Natural killer cell treated with Interleukin-12 subunit alpha and Interleukin-12 subunit beta and Interleukin-15 and Interleukin-18, amount 100 ng/mL, for 72 hours (primary cell): ENCODE measurements at places on chromosomes 16 and 17. TPM values are rescaled to one million over a fixed set of nuclear protein-coding genes. Genes with fewer than 3 reads are reported as not detected.

- no peaks in the 10 kb centered on the region for H3K36me3 ChIP-seq
- peak overlapping the region; percentile 44 for H3K27ac ChIP-seq
- peak overlapping the region; percentile 31 for H3K4me3 ChIP-seq
- peaks cover 45% of the 10 kb centered on the region for H3K4me1 ChIP-seq
- H3K27me3 ChIP-seq: no peaks in the 10 kb centered on the region
These were observed 51.1 kb upstream of the LGALS9 start for GRCh38 chr17:27579897-27580321.

The AATK gene
- total RNA-seq: 7.6 TPM

GRCh38 chr17:50613007-50613992 is 21.4 kb upstream of the ABCC3 start:
- H3K4me1 ChIP-seq: peaks cover 6% of the 10 kb centered on the region
- no peak for DNase-seq
- H3K27ac ChIP-seq: no peak overlapping the region
- no peaks in the 10 kb centered on the region for H3K36me3 ChIP-seq
- H3K4me3 ChIP-seq: no peak overlapping the region

- no peak overlapping the region for H3K4me3 ChIP-seq
- no peak for DNase-seq
- H3K27ac ChIP-seq: no peak overlapping the region
- no peaks in the 10 kb centered on the region for H3K36me3 ChIP-seq
- H3K27me3 ChIP-seq: peaks cover 21% of the 10 kb centered on the region
These were observed 106.3 kb upstream of the HSBP1 start for GRCh38 chr16:83701494-83701893.

The TMC5 gene
- not detected for total RNA-seq

The NATD1 gene
- 3.0 TPM for total RNA-seq

The TNP2 gene
- total RNA-seq: not detected

The ABCA8 gene
- total RNA-seq: not detected

The SECTM1 gene
- 0.56 TPM for total RNA-seq

- peaks cover 38% of the 10 kb centered on the region for H3K4me1 ChIP-seq
- H3K27ac ChIP-seq: peak overlapping the region; percentile 77
- peaks cover 13% of the 10 kb centered on the region for H3K36me3 ChIP-seq
- H3K4me3 ChIP-seq: peak overlapping the region; percentile 21
- no peak for DNase-seq
These were observed 21.1 kb downstream of the CDR2 start for GRCh38 chr16:22353191-22353919.

- H3K4me1 ChIP-seq: no peaks in the 10 kb centered on the region
- H3K27me3 ChIP-seq: no peaks in the 10 kb centered on the region
- no peak overlapping the region for H3K4me3 ChIP-seq
- peaks cover 47% of the 10 kb centered on the region for H3K36me3 ChIP-seq
These were observed 2285.8 kb downstream of the TP53TG3F start for GRCh38 chr16:35745191-35745590.

The CA4 gene
- total RNA-seq: not detected

The MYCBPAP gene
- total RNA-seq: 2.8 TPM

DNA sequence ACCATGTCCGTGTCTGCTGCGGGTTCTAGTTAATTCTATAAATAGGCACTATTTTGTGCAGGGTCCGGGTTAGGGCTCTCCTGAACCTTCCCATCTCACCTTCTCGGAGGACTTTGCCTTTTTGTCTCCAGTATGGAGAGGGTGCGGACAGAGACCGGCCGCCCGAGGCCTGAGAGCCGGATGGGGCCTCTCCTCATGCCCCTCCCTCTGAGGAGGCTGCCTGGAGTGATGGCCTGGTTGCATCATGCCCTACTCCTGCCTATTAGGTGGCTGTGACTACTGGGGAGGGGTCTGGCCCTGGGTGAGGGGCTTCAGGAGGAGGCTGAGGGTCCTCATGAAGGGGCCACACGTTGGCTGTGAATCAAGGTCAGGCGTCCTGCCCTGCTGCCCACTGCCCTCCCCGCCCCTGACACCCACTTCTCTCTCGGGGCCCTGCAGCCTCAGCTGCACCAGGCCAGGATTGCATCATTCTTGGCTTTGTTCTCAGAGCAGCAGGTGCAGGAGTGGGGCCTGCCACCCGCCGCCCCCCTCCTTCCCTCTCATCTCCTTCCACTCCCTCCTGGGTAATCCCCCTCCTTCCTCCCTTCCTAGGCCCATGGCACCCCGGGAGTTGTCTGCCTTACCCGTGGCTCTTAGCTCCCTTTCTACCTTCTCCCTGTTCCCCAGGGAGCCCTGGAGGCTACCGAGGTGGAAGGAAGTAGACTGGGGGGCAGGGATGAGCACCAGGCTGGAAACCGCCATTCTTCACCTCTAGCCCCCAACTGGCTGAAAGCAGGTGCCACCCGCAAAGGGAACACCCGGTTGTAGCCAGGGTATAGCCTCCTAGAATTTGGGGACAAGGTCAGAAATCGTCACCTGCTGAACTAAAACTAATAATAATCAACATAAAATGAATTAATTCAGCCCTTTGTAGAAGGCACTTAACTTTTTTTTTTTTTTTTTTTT is 12.7 kb upstream of the ARHGAP23 start:
- DNase-seq: no peak
- peaks cover 3% of the 10 kb centered on the region for H3K4me1 ChIP-seq
- H3K36me3 ChIP-seq: no peaks in the 10 kb centered on the region
- H3K27ac ChIP-seq: no peak overlapping the region
- no peak overlapping the region for H3K4me3 ChIP-seq

DNA sequence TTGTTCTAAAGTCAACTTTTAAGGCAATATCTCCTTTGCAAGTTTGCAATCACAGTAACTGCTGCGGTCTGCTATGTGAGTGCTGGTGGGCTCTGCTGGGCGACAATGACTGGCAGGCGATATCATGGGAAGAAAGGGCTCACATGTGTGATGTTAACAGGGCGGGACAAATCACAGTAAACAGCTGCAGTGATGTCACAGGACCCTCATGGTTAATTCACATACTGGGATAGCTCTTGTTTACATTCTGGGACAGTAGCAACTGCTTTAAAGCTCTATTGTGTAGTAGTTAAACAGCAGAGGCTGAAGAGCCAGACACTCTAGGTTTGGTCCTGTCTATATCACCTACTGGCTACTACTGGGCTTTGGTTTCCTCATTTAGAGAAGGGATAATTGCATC is 257.2 kb upstream of the ASIC2 start:
- no peaks in the 10 kb centered on the region for H3K4me1 ChIP-seq
- H3K27me3 ChIP-seq: peaks cover 14% of the 10 kb centered on the region
- no peak for DNase-seq
- no peaks in the 10 kb centered on the region for H3K36me3 ChIP-seq

GRCh38 chr16:54060599-54061421 is 225.8 kb downstream of the IRX3 start:
- no peak overlapping the region for H3K4me3 ChIP-seq
- H3K4me1 ChIP-seq: no peaks in the 10 kb centered on the region
- H3K27ac ChIP-seq: no peak overlapping the region
- no peaks in the 10 kb centered on the region for H3K27me3 ChIP-seq
- DNase-seq: no peak

The KDM8 gene
- 12.0 TPM for total RNA-seq

GRCh38 chr16:53541326-53541725 is 38.3 kb upstream of the AKTIP start:
- DNase-seq: no peak
- H3K4me1 ChIP-seq: peaks cover 15% of the 10 kb centered on the region
- H3K27ac ChIP-seq: no peak overlapping the region

DNA sequence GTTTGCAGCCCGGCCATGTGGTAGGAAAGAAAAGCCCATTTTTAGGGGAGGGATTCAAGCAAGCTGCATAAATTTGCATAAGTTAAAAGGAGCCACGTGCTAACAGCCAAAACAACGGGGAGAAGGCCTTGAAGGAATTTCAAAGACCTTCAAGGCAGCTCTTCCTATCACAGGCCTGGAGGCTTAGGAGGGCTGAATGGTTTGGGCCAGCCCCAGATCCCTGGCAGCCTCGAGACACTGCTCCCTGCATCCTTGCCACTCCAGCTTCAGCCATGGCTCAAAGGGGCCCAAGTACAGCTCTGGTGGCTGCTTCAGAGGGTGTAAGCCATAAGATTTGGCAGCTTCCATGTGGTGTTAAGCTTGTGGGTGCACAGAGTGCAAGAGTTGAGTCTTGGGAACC is 22.6 kb downstream of the PRDM7 start:
- H3K36me3 ChIP-seq: peaks cover 15% of the 10 kb centered on the region
- DNase-seq: no peak
- H3K4me3 ChIP-seq: no peak overlapping the region

GRCh38 chr16:12420661-12421209 is 383.0 kb downstream of the CPPED1 start:
- H3K36me3 ChIP-seq: no peaks in the 10 kb centered on the region
- H3K27ac ChIP-seq: no peak overlapping the region
- no peak overlapping the region for H3K4me3 ChIP-seq
- H3K4me1 ChIP-seq: peaks cover 8% of the 10 kb centered on the region

The HS3ST3B1 gene
- 22.0 TPM for total RNA-seq

DNA sequence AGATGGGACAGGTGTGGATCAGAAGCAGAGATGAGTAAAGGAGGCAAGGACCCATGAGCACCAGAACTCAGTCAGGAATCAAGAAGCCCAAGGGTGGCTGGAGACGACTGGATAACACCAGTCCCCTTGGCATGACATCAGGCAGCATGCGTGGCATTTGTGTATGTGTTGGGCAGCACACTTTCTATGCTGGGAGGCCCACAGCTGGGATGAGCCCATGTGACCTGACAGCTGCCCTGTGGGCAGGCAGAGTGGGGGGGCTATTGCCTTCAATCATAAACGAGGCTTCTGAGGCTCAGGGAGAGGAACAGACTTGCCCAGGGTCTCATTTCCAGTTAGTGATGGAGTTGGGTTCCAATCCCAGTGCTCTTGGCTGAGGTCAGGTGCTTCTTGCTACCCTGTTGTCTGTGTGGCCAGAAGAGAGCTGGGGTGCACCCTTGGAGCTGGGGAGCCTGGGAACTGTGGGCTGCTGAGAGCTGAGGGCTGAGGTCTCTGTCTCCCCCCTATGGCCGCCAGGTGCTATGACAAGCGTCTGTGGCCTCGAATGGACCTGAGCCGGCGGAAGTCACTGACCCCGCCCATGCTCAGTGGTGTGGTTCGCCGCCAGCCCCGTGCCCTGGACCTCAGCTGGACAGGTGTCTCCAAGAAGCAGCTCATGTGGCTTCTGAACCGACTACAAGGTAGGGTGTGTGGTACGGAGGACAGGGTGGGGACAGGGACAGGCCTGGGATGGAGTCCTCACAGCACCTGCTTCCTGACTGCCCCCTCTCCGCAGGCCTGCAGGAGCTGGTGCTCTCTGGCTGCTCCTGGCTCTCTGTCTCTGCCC is 7.1 kb upstream of the ORAI3 start:
- no peaks in the 10 kb centered on the region for H3K27me3 ChIP-seq
- H3K36me3 ChIP-seq: peaks cover 5% of the 10 kb centered on the region
- peak overlapping the region; percentile 58 for H3K4me3 ChIP-seq
- H3K4me1 ChIP-seq: peaks cover 24% of the 10 kb centered on the region

The FBXL19 gene
- 22.8 TPM for total RNA-seq

- H3K27ac ChIP-seq: peak overlapping the region; percentile 92
- peaks cover 6% of the 10 kb centered on the region for H3K36me3 ChIP-seq
- peak overlapping the region; percentile 93 for H3K4me3 ChIP-seq
- no peak for DNase-seq
- H3K4me1 ChIP-seq: peaks cover 17% of the 10 kb centered on the region
These were observed 788 bp downstream of the METTL22 start for GRCh38 chr16:8622315-8622656.
